ENCODE measurements at places on chromosomes 5 and 9. TPM values are rescaled to one million over a fixed set of nuclear protein-coding genes. Genes with fewer than 3 reads are reported as not detected.

DNA sequence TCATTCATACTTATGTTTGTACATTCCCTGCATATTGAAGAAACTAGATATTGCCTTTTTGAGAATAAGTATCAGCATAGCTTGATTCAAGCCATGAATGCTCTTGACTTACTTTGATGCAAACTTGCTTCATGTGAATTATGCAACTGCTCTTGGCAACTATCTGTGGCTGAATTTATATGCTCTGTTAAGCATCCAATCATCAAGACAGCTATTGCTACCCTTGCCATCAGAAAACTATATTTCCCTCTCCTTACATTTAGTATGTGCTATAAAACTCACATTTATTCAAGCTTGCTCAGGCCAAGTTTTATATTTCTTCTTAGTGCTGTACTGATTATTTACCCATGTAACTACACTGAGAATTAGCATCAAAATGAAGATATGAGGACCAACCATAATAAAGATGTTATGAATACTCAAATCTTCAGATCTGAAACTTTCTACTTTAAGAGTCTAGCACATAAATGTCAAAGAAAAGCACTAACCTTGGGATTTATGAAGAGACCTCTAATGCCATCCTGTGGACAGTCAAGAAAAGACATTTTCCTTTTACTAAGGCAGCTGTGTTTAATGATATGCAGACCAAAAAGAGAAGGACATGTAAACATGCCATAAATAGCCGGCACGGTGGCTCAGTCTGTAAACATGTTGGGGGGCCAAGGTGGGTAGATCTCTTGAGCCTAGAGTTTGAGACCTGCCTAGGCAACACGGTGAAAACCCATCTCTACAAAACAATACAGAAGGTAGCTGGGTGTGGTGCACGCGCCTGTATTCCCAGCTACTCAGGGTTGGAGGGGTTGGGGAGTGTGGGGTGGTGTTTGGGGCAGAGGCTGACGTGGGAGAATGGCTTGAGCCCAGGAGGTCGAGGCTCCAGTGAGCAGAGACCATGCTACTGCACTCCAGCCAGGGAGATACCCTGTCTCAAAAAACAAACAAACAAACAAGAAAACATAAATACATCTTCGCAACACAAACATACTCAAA is 267.0 kb upstream of the TYRP1 start:
- ATAC-seq: no peak

DNA sequence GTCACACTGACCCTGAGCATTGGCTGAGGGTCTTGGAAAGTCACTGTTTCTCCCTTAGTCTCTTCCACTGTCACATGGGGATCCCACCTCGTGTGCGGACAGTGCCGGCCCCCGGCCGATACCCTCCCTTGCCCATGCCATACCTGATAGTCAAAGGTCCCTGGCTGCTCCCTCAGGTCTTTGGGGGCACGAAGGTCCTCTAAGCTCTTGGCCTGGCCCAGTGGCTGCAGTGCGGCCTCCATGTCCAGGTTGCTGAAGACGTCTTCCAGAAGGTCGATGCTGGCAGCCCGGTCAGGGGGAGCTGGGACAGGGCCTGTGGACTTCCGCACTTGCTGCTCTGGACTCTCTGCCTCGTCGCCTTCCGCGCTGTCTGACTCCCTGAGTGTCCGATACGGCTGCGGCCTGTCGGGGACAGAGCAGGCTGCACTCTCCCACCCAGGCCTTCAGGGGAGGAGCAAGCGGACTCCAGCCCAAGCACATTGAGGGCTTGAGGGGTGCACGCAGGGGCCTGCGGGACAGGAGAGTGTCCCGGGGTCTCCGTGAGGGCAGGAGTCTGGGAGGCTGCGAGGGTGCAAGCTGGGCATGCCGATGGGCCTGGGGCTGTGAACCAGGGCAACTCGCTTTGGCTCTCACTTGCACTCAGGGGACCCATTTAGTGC is 27.6 kb downstream of the CRB2 start:
- no peak for ATAC-seq

DNA sequence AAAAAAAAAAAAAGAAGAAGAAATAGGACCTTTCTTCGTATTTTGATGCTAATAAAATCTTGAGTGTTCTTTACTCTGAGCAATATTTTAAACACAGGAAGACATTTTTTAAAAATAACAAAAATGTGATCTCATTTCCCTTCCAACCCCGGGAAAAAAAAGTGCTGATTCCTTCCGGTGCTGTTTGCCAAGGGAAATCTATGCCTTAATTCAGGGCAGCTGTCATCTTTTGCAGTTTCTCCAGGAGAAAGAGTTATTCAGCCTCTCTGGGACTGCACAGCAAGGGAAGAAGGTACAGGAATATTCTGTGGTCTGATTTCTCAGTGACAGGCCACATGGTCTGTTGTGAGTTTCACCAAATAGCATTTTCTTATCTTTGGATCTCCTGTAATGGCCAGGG is 291.9 kb upstream of the IRX1 start:
- ATAC-seq: no peak

DNA sequence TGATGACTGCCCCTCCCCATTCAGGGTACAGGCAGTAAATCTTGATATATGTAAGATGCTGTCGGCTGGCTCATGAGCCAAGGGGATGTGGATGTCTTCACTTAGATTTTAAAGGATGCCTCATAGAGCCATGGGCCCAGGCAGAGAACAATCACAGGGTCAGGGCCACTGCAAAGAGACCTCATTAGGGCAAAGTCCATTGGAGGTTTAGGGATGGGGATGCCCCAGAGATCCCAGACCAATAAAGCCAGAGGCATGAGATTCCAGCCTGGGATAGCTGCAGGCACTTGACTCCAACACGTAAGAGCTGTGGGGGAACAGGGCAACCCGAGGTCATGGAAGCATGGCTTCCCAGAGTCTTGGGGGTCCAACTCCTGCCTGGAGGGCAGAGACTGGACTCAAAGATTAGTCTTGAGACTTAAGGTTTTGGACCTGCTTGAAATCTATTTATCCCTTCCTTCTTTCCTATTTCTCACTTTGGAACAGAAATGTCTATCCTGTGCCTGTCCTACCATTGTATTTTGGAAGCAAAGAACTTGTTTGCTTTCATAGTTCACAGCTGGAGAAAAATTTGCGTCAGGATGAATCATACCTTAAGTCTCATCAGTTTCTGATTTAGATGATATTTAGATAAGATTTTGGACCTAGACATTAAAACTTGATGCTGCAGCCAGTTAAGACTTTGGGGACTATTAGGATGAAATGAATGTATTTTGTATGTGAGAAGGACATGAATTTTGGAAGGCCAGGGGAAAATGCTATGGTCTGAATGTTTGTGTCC is 101.3 kb upstream of the ADRA1B start:
- ATAC-seq: no peak

DNA sequence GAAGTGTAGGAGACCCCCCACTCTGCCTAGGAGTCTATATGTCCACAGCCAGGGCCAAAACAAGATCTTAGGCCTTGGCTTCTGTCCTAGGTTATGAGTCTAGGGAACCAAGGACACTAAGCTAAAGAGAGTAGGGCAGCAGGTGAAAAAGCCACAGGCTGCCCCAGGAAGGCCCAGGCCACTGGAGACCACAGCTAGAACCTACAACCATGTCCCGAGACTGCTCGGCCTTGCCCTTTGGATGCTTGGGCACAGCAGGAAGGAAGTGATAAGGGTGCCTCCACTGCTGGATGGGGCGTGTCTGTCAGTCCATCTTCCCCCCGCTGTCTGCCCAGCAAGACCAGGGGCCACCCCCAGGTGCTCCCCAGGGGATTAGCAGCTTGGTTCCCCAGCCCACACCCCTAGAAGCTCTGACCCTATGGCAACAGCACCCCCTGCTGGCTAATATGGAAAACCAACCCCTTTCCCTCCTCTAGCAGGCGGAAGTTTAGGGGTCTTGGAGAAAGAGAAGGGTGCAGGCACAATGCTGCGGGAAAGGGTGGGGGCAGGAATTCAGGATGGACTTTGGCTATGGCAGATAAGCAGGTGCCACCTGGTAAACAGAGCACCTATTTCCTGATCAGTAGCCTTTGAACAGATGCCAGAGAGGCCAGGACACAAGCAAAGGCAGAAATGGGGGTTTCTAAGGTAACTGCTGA is 10.5 kb upstream of the IRF1 start:
- peak; percentile 11 for ATAC-seq

GRCh38 chr5:1723476-1723875 is 76.2 kb downstream of the MRPL36 start:
- no peak for ATAC-seq

- no peak for ATAC-seq
Measured at GRCh38 chr5:107858324-107858723, 187.6 kb upstream of the EFNA5 start.

DNA sequence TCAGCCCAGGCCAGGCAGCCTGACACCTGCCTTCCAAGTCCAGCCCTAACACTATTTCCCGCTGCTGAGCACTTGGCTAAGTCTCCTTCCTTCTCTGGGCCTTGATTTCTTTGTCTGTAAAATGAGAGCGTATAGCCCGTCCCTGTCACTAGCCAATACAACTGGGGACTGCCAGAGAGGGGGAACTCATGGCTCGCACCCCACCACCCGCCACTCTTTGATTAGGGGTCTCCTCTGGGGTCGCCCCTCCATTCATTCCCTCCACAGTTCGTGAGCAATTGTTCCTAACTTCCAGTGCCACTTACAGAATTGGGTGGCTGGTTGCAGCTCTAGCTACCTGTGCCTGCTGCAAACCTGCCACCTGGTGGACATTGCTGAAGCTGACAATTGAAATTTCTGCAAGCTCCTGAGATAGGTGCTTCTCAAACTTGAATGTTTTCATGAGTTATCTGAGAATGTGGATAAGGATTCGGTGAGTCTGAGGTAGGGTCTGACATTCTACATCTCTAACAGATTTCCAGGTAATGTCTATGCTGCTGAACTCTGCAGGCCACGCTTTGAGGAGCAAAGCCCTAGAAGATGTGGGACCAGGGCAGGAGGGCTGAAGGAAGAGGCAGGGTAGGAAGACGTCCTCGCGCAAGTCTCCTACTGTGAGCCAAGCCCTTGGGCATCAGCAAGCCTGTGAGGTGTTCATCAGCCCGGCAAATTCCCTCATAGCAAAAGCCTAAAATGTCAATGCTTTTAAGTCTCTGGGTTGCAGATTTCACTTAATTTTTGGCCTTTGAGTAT is 13.3 kb upstream of the RECK start:
- ATAC-seq: peak; percentile 82

DNA sequence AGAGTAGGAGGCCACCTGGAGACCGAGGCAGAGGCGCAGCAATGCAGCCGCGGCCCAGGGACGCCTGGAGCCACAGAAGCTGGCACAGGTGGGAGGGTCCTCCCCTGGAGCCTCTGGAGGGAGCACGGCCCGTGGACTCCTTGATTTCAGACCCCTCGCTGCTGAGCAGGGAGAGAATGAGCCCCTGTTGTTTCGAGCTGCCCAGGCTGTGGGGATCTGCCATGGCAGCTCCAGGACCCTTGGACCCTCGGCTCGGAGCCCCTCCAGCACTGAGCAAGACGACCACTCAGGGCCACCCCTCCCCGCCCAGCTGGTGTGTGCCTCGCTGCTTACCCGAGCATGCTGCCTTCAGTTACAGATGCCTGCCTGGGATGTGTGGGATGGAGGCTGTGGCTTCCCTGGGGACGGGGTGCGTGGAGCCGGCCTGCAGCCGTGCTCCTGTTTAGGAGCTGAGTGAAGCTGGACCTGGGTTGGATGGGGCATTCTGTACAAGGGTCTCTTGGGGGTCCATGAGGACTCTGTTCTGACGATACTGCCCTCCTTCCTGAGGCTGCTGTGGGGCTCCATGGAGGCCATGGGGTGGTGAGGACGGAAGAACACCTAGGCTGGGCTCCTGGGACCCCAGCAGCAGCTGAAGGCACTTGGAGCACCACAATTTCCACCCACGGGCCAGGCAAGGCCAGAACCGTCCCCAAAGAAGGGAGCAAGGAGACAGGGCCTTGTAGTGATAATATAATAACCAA is 115.1 kb upstream of the LPCAT1 start:
- no peak for ATAC-seq

DNA sequence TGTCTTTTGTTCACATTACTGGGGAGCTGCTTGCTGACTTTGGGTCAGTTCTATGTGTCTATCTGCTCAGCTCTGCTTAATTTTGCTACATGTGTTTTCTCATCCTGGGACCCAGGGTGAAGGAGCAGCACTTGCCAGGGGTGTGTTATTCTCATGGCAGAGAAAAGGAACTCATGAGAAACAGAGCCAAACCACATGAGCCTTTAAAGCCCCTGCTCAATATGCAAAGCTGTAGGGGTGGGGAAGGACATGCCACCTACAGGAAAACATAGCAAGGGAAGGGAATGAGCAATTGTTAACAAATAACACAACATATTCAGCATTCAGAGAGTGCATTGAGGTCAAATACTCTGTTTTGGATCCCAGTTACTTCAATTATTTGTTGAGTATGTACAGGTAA is 290.9 kb downstream of the CDK5RAP2 start:
- ATAC-seq: no peak

DNA sequence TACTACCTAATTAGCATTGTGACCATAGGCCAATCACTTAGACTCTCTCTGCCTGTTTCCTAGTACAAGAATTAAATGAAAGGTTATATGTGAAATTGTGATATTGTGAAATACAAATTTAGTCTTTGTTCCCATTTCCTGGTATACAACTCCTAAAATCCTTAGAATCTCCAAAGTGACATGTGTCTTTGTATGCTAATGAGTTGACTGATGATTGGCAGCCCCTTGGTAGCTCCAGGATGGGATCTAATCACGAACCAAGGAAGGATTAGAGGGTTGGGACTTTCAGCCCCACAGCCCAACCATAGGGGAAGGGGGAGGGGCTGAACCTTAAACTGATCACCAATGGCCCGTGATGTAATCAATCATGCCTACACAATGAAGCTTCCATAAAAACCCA is 31.6 kb downstream of the ATP6V0E1 start:
- no peak for ATAC-seq

- no peak for ATAC-seq
Measured at GRCh38 chr5:136285096-136285855, 80.1 kb downstream of the TRPC7 start.

- no peak for ATAC-seq
Measured at GRCh38 chr5:174777583-174777982, 53.2 kb downstream of the MSX2 start.

- no peak for ATAC-seq
Measured at GRCh38 chr9:134166374-134166773, 2.0 kb upstream of the RNU6ATAC start.

GRCh38 chr9:656926-657568 is 184.4 kb upstream of the DMRT1 start:
- peak; percentile 64 for ATAC-seq

DNA sequence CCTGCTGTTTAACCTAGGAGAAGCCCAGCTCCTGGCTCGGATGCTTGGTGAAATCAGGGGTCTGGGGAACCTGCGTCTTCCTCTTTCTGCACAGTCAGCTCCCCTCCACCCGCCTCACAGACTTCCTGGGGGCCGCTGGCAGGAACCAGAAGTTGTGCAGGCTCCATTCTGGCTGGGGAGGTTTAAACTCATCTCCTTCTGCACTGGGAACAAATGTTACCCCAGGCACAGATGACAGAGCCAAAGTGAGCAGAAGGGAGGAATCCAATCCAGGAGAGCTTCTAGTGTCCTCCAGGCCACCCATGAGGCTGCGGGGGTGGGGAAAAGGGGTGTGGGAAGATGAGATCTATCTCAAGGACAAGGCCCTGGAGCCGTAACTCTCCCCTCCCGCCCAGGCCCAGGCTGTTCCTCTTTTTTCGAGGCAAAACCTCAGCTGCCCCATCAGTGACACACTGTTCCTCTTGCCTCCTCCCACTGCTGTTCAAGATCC is 31.2 kb downstream of the KCNMB1 start:
- ATAC-seq: no peak

The PTGS1 gene
- total RNA-seq: 29.9 TPM

The C7 gene
- total RNA-seq: 8.4 TPM

The SLC2A6 gene
- 0.80 TPM for total RNA-seq

The PTPRD gene
- total RNA-seq: 8.7 TPM

The RANBP3L gene
- 0.16 TPM for total RNA-seq

The ELL2 gene
- total RNA-seq: 181 TPM

The HCN1 gene
- not detected for total RNA-seq

The EFNA5 gene
- 29.7 TPM for total RNA-seq

The ACOT12 gene
- not detected for total RNA-seq
